C1 segment of cervical spinal cord (tissue), 14 donors: ENCODE measurements at places on chromosomes 3 and 15.

DNA sequence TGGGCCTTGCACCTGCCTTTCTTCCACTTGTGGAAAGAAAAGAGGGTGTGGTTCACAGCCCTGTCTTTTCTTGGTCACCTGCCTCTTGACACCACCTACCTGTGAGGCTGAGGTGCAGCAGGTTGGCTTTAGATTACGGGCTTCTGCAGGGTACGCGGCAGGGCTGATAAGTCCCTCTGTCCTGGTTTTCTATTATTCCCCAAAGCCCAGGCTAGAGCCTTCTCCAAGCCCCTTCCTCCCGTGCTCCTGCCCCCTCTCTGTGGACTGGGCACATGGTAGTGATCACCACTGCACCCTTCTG, 44.8 kb upstream of the HACD2 start:
- no peak for DNase-seq

- no peak for DNase-seq
These were observed 12.6 kb downstream of the PLCL2 start for GRCh38 chr3:16897254-16897926.

DNA sequence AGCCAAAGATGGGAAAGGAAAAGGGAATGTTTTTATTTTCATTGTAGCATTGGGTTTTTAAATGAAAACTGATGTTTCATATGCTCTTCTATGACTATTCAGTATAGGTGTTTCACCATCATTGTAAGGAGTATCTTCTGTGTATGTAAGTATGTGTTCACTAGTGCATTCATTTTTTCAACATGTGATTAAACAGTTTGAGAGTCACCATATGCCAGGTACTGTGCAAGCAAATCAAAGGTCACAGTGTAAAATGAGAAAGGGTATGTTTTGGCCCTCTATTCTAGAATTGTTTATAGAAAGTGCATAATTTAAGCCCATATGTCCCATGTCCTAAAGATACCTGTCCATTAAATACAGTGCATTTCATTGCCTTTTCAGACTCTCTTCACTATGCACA, 207.2 kb downstream of the ZBTB20 start:
- no peak for DNase-seq

DNA sequence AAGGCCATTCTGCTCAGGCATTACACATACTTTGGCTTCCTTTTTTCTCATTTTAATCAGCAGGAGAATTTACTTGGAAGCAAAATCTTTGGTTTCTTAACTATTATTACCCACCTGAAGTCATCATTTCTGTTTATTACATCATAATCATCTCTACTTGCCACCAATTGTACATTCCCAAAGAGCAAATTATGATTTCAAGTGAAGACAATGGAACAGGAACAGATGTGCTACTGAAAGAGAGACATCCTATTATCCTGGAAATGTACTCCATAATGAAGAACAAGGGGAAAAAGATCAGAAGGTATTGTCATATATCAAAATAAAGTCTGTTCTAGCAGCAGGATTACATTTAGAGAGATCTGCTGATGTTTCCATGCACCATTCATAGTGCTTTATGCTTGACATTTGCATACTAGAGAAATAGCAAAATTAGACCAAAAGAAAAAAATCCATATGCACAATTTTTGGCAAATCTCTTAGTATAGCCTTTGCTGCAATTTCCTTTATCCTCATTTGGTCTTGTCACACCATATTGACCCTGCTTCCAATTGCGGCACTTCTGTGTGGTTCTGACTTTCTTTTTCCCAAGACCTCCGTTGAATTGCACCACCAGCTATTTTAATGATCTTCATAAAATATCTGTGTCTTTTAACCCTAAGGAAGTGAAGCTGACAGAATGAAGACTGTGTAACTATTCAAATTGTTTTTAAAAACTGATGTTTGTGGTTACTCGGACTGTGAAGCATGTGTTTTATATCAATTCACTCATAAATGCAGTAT, 683.8 kb downstream of the ZNF385D start:
- no peak for DNase-seq

DNA sequence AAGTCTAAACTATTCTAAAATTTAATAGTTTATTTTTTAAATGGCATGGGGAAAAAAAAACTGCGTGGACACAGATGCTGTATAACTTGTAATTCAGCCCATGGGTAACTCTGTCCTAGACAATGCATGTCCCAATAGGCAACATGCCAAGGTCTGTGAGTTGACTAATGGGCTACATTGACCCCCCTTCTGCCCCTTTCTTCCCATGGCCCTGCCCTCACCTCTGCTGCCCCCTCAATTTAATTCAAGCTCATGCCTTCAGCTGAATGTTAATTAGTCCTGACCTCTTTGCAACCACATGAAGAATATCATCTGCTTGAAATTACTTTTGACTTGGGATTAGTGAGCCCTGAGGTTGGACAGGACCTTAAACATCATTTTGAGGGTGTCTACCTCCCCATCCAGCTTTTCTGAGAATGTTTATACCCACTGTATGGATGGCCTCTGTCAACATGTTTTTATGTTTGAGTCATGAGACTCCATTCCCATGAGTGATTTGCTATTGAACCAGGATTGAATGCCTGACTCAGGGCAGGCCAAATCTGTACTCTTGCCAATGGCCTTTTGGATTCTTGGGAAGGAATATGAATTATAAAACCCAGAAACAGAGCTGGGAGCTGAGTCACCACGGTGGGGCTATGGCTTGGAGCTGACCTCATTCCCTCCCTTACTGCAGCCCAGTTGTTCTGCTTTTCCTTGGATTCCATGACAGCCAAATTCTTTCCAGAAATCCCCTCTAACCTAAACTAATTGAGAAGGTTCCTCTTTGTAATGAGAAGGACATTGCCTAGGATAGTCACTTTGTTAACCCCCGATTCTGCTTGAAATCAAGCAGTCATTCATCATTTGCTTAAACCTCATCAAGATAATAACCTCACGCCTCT, 33.5 kb upstream of the PDE8A start:
- peak; percentile 33 for DNase-seq

DNA sequence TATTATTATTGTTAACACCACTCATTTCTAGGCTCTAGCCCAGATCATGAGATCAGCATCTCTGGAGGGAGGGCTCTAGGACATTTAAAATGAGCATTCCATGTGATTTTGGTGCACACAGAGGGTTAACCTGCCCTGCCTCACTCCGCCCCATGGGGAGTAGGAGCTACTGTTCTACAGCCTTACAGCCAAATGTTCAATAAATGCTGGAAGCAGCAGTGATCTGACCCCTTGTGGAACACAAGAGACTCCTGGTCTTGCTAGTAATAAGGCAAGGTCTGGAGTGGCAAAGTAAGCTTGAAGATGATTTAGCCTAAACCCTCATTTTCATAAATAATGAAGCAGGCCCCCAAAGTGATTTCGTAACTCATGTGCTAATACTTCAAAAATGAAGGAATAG, 166.4 kb upstream of the EOMES start:
- DNase-seq, result no peak
